ENCODE measurements at places on chromosomes 13 and 19.

DNA sequence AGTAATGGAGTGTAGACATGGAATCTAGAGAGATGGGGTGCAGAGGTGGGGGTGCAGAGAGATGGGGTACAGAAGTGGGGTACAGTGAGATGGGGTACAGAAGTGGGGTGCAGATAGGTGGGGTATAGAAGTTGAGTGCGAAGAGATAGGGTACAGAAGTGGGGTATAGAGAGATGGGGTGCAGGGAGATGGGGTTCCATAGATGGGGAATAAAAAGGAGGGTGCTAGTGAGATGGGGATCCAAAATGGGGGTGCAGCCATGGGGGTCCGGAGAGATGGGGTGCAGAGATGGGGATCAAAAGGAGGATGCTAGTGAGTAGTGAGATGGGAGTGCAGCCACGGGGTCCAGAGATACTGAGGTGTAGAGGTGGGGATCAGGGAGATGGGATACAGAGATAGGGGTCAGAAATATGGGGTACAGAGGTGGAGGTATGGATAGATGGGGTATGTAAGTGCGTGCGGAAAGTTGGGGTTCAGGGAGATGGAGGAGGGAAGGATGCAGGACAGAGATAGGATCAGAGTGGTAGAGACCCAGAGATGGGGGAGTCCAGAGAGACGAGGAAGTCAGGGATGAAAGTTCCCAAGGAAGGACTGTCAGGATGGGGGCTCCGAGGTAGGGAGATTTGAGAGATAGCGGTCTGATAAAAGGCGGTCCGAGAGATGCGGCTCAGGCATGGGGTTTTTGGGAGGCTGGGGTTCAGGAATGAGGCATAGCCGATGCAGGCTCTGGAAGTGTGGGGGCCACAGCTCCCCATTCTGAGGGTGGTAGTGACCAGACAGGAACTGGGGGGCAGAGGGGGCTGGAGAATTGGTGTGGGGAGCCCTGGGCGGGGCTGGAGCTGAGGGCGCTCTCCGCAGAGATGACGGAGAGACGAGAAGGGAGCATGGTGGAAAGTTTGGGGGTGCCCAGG, 3.4 kb downstream of the PALM3 start:
- no peak for DNase-seq

GRCh38 chr19:43784981-43785808, 4.4 kb upstream of the KCNN4 start:
- DNase-seq: no peak

DNA sequence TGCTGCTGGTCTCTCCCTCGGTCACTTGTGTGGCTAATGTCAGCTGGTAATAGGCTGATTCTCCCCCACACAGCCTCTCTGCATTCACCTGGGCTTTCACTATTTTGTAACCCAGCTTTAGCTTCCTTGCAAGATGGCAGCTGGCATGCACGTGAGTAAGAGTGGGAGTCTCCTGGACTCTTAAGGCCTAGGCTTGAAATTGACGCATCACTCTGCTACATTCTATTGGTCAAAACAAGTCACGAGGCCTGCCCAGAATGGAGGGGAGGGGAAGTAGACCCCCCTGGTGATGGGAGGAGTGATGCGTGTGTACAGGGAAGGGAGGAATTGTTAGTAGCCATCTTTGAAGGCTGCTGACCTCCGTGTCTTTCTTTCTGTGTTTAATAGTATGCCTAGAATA, 24.9 kb upstream of the PNMA8B start:
- no peak for DNase-seq

DNA sequence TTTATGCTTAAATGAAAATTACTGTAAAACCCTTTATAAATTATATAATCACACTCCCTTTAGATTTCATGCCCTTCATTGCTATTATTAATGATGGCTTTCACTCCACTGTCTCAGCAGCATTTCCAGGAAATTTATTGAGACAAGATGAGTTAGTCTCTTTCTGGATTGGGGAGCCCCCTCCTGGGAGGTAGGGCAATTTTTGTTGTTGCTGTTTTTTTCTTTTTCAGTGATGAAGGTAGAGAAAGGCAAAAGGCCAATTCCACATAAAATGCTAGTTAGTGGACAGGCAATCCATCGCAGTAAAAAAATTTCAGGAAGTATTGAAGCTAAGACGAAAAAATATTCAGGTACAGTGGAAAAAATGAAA, 80.2 kb downstream of the TEX26 start:
- no peak for DNase-seq

- no peak for DNase-seq
Measured at GRCh38 chr19:49985871-49986270, 24.9 kb upstream of the SIGLEC11 start.

- no peak for DNase-seq
Measured at GRCh38 chr13:49214917-49215376, 5.2 kb upstream of the MLNR start.

DNA sequence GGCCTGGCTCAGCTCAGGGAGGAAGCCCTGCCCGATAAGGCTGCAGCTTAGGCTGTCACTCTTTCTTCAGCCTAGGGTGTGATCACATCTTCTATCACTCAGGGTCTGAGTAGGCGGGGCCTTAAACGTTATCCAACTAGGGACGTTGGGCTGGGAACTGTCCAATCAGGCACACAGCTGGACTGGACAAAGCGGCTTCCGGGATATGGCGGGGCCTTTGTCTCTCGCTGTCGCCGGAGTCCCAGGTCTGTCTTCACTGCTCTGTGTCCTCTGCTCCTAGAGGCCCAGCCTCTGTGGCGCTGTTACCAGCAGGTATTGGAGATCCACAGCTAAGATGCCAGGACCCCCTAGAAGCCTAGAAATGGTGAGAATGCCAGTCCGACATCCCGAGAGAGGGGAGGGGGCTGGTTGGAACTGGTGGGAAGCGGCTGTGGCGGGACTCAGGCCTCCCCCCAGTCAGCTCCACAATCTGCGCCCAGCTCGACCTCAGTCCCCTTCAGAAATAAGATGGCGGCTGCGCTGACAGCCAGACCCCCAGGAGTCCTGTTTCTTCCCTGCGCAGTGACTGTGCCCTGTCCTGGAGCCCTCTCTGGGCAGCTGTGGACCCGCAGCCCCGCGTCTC, at the start of gene ZNF254:
Gene ZNF254 (plus strand): TSS at position 214 of the 622 bp plus-strand sequence. CDS start 121 bp downstream, at position 335.
- peak; percentile 27 for DNase-seq

DNA sequence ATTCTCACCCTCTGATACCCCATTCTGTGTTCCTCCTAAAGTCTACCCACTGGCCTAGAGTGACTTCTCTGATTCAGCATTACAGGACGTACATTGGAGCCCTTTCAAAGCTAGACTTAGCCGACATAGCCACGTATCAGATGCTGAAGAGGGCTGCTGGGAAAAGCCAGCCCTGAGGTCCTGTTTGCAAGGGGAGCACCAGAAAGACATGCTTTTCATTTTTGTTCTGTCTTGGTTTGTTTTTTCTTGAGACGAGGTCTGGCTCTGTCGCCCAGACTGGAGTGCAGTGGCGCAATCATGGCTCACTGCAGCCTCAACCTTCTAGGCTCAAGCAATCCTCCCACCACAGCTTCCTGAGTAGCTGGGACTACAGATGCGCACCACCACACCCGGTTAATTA, 6.3 kb upstream of the ZSWIM4 start:
- no peak for DNase-seq

GRCh38 chr13:100045355-100045754, 43.5 kb upstream of the PCCA start:
- DNase-seq: no peak

DNA sequence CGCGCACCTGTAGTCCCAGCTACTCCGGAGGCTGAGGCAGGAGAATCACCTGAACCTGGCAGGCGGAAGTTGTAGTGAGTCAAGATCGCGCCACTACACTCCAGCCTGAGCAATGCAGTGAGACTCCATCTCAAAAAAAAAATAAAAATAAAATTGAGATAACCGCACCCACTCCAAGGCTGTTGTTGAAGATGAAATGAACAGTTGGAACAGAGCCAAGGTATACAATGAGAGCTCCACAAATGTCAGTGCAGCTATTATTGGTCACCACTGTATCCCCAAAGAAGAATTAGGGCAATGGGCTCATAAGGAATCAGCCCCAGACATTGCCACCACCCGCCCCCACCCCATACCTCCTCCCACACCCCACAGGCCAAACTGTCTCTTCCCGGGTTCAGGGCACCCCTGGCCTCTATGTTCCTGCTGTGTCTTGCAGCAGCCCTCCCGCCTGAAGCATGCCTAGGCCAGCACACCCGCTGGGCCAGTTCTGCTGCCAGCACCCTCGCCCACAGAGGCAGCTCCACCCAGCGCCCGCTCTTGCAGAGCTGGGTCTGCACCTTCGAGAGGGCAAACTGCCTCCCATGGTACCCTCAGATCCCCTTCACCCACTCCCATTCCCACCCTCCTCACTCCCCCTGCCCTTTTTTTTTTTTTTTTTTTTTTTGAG, 3.5 kb upstream of the S1PR5 start:
- DNase-seq: no peak

- DNase-seq: no peak
Measured at GRCh38 chr19:51342631-51343569, 961 bp upstream of the VSIG10L start.

GRCh38 chr19:44570984-44571684, 41.7 kb upstream of the CEACAM20 start:
- peak; percentile 10 for DNase-seq

DNA sequence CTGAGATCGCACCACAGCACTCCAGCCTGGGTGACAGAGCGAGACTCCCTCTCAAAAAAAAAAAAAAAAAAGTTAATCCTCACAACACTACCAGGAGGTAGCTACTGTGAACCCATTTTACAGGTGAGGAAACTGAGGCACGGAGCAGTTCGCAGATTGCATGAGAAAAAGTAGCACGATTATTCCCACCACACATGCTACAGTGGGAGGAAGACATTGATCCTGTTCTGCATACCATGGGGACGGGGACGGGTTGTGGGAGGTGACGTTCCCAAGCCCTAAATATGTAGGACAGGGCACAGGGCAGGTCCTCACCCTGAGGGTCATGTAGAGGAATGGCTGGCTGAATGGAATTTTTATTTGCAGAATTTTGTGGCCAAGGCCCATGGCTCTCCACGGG, 23.7 kb downstream of the CLEC17A start:
- no peak for DNase-seq

GRCh38 chr13:109357751-109358471, 428.5 kb downstream of the IRS2 start:
- DNase-seq: no peak

- no peak for DNase-seq
Measured at GRCh38 chr19:40141551-40141950, 49.7 kb upstream of the MAP3K10 start.

- no peak for DNase-seq
Measured at GRCh38 chr13:93270769-93271742, 44.4 kb downstream of the GPC6 start.

DNA sequence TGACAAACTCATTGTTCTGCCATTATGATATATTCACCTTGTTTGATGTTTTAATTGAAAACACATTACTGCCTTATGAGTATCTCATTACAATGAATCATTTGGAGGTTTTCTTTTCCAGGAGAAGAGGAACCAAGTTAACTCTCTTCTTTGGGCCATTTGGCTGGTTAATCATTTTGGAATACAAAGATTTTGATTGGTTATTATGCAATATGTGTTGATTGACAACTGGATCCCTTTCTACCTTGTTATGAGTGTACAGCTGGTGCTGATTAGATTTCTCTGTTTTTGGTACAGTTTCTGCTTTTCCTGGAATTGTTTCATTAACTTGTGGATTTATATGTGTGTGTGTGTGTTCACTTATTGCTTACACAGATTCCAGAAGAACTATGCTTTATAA, 49.2 kb upstream of the RGCC start:
- DNase-seq: no peak

DNA sequence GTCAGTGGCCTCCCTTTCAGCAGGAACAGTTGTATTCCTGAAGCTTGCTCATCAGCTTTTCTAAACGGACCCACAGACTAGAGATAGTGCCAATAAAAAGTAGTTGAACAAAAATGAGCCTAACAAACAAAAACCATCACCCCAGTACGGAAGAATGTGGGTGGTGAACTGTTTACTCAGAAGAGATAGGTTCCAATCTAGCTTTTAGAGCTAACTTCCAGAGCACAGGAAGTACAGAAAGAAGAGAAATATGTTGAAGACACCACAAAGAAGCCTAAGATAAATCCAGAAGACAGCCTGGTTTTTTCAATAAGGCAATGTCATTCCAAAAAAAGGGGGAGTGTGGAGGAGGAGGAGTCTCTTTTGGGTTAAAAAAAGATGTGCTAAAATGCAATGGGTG, 2.8 kb upstream of the LMO7 start:
- no peak for DNase-seq

DNA sequence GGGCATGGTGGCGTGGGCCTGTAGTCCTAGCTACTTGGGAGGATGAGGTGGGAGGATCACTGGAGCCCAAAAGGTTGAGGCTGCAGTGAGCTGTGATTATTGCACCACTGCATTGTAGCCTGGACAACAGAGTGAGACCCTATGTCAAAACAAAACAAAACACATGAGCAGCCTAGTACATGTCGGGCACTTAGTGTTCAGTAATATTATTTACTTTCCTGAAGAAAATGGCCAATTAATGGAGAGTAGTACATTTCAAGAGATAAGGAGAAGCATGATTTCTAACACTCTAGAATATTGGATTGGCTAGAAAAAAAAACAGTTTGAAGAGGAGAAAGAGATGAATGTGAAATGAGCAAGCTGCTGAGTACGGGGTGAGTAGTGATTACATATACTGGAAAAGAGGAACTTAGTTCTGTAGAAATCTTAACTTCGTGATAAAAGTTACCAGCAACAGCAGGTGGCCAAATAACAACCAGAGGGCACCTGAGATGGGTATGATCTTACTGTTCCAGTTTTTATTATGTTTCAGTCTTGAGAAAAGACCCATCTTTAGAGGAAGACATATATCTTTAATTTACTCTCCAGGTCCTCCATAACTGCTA, 36.2 kb downstream of the SPATA13 start:
- DNase-seq: no peak

DNA sequence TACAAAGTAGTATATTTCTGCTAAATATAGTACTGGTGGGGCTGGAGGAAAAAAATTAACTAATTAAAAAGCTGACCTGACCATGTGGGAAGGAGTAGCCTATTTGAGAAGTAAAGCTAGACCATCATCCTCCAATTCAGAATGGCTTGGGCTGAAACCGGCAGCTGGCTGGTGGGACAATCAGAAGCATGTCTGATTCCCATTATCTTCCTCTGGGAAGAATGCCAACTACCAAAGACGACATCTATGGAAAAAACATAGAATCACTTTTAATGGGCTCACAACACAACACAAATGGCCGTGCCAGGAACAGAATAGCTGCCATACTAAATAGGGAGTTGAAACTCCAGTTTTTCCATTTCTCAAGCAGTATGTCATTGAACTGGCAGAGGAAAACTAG, 120.4 kb upstream of the FREM2 start:
- no peak for DNase-seq

DNA sequence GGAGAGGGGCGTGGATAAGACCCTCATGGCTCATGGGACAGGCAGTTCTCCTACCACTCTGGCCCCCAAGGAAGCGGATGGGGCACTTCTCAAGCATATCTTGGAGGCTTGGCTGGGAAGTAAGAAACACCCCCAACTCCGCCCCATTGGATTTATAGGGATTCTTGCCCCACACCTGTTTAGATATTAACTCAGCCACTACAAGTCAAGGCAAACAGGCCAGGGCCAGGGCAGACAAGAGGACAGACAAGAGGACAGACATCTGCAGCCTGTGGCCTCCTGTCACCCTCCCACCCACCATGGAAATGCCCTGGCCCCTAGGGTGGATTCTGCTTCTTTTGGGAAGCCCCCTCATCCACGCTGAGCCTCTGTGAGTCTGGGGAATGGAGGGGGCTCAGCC, 24.1 kb downstream of the RDH8 start:
- DNase-seq: no peak

GRCh38 chr19:43708716-43709115, 7.2 kb upstream of the IRGC start:
- DNase-seq: no peak

- DNase-seq: no peak
Measured at GRCh38 chr13:98467263-98467985, 109.5 kb downstream of the STK24 start.

Data from C1 segment of cervical spinal cord (tissue), 14 donors.